ENCODE measurements at places on chromosomes 13 and 19.

- no peak for DNase-seq
These were observed 16.3 kb upstream of the DNMT1 start for GRCh38 chr19:10211061-10211460.

DNA sequence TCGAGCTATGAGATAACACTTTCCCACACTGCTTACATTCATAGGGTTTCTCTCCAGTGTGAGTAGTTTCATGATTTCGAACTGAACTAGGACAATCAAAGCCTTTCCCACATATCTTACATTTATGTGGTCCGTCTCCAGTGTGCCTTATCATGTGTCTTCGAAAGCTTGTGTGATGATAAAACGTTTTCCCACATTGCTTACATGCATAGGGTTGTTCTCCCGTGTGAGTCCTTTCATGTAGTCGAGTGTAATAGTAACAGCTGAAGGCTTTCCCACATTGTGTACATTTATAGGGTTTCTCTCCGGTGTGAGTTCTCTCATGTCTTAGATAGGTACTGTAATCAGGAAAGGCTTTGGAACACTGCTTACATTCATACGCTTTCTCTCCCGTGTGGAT, 16.3 kb downstream of the ZNF823 start:
- DNase-seq, result no peak

- no peak for DNase-seq
These were observed 212.5 kb downstream of the PCCA start for GRCh38 chr13:100301418-100301817.

DNA sequence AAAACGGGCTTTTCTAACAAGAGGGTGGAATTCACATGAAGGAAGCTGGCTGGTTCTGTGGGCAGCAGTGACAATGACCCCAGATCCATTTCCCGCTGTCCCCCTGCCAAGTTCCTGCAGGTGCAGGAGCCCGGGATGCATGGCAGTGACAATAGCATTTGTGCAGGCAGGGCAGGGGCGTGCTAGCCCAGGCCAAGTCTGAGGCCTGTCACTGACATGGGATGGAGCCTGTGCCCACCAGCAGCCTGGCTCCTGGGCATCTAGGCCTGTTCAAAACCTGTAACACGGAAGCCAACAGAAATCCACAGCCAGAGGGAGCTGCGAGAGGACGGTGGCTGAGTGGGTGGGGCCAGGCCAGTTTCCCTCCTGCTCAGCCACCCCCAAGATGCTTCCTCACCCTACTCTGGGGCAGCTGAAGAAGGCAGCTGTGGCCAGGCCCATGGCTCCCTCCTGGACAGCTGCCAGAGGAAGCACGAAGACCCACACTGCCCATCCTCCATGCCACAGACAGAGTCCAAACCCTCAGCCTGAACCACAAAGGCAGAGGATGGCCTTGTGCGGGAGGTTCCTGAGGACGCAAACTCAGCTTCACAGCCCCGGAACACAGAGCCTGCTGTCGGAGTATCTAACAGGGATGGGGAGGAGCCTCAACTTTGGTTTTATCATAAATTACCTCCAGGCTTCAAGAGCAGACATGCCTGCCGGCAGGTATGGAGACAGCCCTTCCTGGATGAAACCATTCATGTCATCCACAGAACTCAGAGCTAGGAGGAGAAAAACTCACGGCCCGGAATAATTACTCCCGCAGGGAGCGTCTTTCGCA, 74.0 kb downstream of the CEBPG start:
- DNase-seq, result no peak

DNA sequence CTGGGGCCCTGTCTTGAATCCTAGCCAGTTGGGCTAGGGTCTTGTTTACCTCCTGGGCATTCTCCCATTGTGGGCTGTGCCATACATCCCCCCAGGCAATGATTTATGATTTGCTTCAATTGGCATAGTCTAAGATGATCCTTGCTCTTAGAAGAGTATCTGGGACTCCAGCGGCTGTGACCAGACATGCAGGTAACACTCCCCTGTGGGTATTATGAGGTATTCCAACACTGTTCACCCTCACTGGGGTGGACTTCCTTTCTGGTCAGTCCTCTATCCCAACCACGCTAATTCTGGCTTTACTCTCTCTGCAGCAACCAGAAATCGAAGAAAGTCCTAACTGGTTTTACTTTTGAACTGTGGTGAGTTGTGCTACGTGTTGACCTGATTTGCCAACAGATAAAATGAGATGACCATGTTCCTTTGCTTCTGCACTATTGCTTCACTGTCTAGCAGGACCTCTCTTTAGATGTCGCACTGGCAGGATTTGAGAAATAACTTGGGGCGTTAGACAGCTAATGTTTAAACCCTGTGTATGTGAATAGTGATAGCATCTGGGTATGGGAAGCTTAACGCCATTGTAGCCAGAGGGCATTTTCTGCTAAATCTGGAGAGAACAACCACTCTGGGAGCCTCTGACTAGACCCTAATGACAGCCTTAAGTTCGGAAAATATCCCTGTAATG, 6.7 kb upstream of the LRCH1 start:
- no peak for DNase-seq

GRCh38 chr13:101718496-101718895, 266.0 kb downstream of the ITGBL1 start:
- no peak for DNase-seq

DNA sequence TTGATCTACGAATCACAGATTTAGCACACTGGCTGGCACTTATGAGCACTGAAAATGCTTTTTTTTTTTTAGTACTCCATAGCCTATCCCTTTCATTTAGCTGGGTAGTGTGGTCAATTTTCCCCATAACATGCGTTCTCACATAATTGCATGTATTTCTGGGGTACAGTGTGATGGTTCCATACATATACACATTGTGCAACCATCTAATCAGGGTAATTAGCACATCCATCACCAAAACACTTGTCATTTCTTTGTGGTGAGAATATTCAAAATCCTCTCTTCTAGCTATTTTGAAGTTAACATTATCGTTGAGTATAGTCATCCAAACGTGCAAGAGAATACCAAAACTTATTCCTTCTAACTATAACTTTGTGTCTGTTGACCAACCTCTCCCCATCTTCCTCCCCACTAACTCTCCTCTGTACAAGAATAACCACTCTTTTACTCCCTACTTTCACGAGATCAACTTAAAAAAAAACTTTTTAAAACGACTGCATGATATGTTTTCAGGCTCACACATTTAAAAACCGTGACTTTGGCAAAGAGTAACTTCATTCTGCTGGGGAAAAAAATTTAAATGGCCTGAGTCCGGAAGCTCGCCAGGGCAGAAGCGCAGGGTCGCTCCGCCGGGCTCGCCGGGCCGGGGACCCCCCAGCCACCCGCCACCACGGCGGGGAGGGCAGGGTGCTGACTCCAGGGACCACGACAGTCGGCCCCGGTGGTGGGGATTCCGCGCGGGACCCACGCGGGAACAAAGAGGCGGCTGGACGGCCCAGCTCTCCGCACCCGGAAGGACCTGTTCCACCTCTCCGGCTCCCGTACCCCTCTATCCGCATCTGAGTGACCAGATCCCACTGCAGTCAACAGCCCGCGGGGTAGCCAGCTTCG, 868 bp upstream of the UBAC2 start:
- DNase-seq, result no peak

DNA sequence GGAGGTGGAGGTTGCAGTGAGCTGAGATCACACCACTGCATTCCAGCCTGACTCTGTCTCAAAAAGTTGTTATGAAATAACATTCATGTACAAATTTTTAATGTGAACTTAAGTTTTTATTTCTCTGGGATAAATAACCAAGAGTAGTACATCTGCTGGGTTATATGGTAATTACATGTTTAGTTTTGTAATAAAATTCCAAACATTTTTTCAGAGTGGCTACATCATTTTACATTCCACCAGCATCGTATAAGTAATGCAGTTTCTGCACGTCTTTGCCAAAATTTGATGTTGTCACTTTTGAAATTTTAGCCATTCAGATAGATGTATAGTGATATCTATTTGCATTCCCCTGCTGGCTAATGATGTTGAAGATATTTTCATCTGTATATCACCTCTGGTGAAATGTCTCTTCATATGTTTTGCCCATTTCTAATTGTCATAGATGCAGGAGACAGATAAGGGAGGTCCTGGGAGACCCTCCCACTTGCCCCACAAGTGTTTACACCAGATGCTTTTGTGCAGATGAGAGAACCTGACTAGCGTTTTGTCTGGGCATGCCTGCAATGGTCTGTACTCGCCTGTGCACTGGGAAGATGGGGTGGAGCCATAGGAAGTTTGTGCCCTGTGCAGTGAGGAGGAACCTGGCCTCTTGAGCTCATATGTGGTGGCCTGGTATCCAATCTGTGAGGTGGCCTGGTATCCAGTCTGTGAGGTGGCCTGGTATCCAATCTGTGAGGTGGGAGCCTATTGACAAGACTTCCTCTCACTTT, 12.7 kb upstream of the KBTBD6 start:
- peak; percentile 67 for DNase-seq

- DNase-seq, result no peak
These were observed 5.8 kb downstream of the SLC39A3 start for GRCh38 chr19:2733930-2734588.

GRCh38 chr13:98485561-98485960, 91.3 kb downstream of the STK24 start:
- no peak for DNase-seq

DNA sequence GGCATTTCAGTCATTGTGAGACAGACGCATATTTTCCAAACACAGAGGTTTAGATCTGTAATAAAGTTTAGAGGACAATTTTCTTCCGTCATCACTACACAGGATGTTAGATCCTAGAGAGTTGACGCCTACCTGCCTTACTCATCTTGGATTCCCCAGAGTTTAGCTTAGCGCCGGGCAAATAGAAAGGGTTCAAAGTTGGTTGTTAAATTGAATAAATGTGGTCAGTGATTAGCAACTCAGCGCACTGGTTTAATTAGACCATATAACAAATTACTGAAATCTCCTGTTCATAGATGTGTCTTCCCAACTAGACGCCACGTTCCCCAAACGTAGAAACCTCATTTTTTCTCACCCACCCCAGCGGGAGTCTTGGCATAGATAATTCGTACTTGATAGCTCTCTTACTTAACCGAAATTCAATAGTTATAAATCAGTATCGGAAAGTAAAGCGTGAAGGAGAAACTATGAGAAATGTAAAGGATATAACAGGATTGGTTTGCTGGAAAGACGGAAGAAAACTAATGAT, 726 bp upstream of the UFM1 start:
- DNase-seq, result peak; percentile 1
